T-helper 22 cell (primary cell): ENCODE measurements at places on chromosomes 12 and 14.

DNA sequence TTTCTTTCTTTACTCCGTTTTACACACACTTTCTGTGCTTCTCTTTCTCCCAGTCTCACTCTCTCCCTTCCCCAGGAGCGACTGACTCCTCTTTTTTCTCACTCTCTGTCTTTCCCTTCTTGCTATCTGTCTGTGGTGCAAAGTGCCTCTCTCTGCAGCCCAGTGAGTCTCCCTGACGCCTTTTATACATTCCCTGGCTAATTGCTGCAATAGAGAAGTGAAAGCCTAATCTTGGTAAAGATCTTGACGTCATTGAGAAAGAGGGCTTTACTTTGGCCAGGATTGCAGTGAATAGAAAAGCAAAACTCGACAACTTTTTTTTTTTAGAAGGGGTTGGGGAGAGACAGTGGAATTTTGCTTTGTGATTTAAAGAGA lies 706 bp upstream of the DIO2 start:
- no peak for DNase-seq

GRCh38 chr12:10167599-10167998 lies 4.3 kb downstream of the OLR1 start:
- DNase-seq, result no peak

DNA sequence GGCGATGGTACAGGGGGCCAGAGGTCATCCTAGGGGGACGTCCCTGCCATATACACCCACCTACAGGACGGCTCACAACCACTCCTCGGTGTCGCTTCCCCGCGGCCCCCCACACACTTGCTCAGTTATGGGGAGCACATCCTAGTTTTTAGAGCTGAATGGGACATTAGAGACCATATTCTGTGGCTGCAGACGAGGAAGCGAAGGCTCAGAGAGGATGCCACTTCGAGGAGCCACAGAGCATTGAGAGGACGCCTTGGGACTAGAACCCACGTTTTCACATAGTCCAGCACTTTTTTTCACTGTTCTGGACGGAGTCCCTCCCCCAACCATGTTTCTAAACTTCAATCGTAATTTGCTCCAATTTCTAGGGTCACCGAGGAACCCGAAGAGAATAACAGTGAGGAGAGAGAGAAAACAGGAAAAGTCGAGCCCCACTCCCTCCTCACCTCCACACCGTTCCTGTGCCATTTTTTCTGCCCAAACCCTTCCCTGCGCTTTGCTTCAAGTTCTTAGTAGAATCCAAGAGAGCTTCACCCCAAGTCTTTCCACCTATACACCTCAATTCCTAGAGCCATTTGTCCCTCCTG lies 641 bp upstream of the ASCL1 start:
- no peak for DNase-seq

GRCh38 chr12:109959411-109960093 lies 36.6 kb downstream of the GIT2 start:
- no peak for DNase-seq

GRCh38 chr12:48216785-48217184 lies 13.7 kb upstream of the OR10AD1 start:
- no peak for DNase-seq

- no peak for DNase-seq
Measured at GRCh38 chr12:93848523-93849101, 171.4 kb downstream of the CRADD start.

GRCh38 chr12:2677142-2677880 lies 117.5 kb upstream of the FKBP4 start:
- no peak for DNase-seq

- DNase-seq, result no peak
Measured at GRCh38 chr14:73599499-73599898, 7.8 kb downstream of the ACOT4 start.

DNA sequence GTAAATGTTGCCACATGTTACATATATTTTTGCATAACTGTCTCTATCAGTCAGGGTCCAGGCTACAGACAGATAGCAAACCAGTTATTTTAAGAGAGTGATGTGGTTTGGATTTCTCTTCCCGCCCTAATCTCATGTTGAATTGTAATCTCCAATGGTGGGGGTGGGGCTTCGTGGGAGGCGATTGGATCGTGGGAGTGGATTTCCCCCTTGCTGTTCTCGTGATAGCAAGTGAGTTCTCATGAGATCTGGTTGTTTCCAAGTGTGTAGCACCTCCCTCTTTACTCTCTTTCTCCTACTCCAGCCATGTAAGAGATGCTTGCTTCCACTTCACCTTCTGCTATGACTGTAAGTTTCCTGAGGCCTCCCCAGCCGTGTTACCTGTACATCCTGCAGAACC lies 704.2 kb upstream of the TBX3 start:
- no peak for DNase-seq
